ENCODE measurements at places on chromosomes 11 and 22. TPM values are rescaled to one million over a fixed set of nuclear protein-coding genes. Genes with fewer than 3 reads are reported as not detected.

Gene CCDC73
- 0.23 TPM for total RNA-seq

- no peaks in the 10 kb centered on the region for H3K36me3 ChIP-seq
- DNase-seq = no peak
- no peak overlapping the region for H3K4me3 ChIP-seq
Observed at GRCh38 chr22:36430863-36431262, 43.1 kb upstream of the MYH9 start.

Gene PATE2
- not detected for total RNA-seq

- no peak for DNase-seq
- H3K36me3 ChIP-seq = no peaks in the 10 kb centered on the region
- peaks cover 3% of the 10 kb centered on the region for H3K4me1 ChIP-seq
- peak overlapping the region; percentile 50 for H3K27ac ChIP-seq
Observed at GRCh38 chr11:59614277-59615119, 1.1 kb downstream of the OSBP start.

DNA sequence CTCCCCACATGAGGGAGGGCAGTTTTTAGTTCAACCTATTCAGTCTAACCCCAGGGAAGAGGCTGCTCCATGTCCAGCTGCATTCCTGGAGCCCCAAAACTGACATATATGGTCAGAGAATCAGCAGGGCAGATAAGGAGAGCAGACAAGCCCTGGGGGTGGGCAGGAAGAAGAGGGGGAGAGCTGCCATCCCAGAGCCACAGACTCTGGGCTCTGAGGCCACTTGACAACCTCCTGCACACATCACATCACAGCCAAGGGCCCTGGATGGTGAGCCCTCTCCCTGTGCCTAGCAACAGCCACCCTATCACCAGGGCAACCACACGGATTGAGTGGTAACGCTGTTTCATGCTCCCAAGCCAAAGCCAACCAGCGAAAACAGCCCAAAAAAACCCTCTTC, 3.1 kb downstream of the ARHGAP1 start:
- H3K36me3 ChIP-seq = no peaks in the 10 kb centered on the region
- no peaks in the 10 kb centered on the region for H3K27me3 ChIP-seq
- DNase-seq = no peak
- no peak overlapping the region for H3K4me3 ChIP-seq
- no peak overlapping the region for H3K27ac ChIP-seq

DNA sequence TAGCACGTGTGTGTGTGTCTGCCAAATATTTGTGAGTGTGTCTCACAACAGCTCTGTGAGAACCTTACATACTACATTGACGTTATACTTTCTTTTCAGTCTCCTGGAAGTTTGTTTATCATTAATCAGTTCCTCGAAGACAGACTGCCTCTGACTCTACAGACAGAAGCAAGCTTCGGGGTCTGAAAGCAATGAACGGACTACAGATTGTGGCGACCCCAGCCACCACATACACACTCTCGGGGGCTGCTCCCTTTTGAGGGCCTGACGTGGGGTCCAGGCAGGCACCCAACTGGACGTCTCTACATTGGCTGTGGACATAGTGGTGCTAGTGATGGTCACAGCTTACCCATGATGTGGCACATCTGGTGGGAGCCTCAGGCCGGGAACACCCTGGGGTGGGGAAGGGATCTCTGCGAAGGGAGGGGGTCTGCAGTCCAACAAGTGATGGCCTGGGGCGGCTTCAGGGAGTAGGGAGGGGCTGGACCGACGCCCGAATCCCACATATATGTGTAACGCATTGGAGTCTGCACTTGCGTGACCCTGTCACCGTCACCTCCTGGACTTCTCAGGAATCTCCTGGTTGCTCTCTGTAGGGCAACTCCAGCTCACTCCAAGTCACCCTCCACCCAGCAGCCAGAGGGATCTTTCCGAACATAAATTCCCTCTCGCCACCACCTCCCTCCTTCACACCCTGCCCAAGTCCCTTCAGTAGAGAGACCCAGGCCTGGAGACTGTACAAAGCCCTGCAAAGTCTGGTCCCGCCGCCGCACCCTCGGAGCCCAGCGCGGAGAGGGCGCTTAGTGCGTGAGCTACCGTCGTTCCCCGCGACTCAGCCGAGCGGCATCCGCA, 30.4 kb upstream of the TRIM29 start:
- H3K4me3 ChIP-seq = peak overlapping the region; percentile 45
- H3K27me3 ChIP-seq = no peaks in the 10 kb centered on the region
- no peak for DNase-seq

DNA sequence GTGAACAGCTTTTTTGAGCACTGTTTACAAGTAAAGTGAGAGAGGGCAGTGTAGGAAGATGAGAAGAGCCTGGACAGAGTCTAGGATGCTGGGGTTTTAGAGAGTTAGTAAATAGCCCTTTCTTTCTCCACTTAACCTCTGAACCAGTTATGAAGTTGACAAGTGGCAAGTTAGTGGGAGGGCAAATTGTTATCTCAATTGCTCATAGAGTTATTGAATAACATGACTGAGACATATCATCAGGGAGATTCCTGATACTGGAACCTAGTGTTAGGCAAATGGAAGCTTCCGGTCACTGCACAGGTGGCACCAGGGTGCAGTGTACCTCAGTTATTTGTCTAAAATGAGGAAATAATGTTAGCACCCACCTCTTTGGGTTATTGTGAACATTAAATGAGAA, 57.8 kb upstream of the PTPN5 start:
- no peak for DNase-seq
- no peak overlapping the region for H3K4me3 ChIP-seq
- no peaks in the 10 kb centered on the region for H3K36me3 ChIP-seq
- H3K27me3 ChIP-seq = no peaks in the 10 kb centered on the region
- H3K27ac ChIP-seq = no peak overlapping the region
- no peaks in the 10 kb centered on the region for H3K4me1 ChIP-seq

DNA sequence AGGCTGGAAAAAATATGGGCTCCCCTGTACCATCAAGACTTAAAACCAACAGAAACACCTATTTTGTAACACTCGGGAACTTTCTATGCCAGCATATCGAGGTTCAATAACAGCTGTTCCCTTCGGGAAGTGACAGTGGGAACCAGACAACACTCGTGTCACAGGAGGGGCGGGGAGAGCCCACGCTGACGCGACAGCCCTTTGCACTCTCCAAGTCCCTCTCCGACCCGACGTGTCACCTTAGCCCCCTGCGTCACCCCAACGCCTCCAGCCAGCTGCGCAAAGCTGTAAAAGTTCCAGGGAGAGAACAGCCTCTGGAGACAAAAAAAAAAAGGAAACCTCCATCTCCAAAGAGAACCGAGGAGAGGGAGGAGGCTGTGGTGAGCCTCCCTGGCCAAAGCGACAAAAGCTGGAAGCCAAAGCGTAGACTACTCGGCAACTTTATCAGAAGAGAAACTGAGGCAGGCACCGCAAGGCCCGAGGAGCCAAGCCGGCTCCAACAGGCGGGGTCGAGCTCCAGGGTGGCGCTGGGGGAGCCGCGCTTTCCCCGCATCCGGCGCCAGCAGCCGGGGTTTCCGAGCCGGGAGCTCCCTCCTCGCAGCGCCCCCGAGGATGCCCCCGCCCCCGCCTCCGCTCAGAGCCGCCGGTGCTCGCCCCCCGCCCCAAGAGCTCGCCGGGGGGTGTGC, 751 bp downstream of the ARFGAP3 start:
- no peaks in the 10 kb centered on the region for H3K36me3 ChIP-seq
- DNase-seq = peak; percentile 61
- H3K27me3 ChIP-seq = no peaks in the 10 kb centered on the region
- H3K4me3 ChIP-seq = peak overlapping the region; percentile 58
- H3K27ac ChIP-seq = peak overlapping the region; percentile 85
- H3K4me1 ChIP-seq = peaks cover 13% of the 10 kb centered on the region

Gene SLC22A6
- total RNA-seq = not detected

Gene CREB3L1
- total RNA-seq = 1.7 TPM

DNA sequence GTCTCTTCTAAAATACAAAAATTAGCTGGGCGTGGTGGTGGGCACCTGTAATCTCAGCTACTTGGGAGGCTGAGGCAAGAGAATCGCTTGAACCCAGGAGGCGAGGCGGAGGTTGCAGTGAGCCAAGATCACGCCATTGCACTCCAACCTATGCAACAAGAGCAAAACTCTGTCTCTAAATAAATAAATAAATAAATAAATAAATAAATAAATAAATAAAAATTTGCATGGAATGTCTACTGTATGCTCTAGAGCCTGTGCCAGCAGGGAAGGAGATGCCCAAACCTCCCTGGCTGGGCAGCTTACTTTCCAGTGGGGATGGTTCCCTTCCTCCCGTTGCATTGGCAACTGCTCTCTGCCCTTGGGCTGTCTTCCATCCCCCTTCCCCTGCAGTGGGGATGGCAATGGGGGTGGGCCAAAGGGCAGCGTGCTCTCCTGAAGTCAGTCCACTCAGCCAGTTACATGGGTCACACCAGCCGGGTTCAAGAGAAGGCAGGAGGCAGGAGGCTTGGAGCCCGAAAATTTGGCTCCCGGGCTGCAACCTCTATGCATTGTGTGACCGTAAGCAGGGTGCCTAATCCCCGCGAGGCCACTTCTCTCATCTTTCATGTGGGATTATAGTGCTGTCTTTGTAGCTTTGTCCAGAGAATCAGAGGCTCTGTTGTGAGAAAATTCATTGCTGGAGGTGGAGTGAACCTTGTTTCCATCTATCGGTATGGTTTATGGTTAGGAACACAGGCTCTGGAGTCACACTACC, 1.4 kb upstream of the LRRC10B start:
- H3K27ac ChIP-seq = no peak overlapping the region
- H3K27me3 ChIP-seq = peaks cover 3% of the 10 kb centered on the region
- no peak overlapping the region for H3K4me3 ChIP-seq
- H3K4me1 ChIP-seq = peaks cover 2% of the 10 kb centered on the region
- no peak for DNase-seq
- no peaks in the 10 kb centered on the region for H3K36me3 ChIP-seq

GRCh38 chr11:83363312-83363711, 77.1 kb upstream of the CCDC90B start:
- H3K4me3 ChIP-seq = no peak overlapping the region
- no peak overlapping the region for H3K27ac ChIP-seq
- H3K27me3 ChIP-seq = no peaks in the 10 kb centered on the region
- no peak for DNase-seq

GRCh38 chr22:37337204-37337943, 55.1 kb downstream of the CYTH4 start:
- no peak for DNase-seq
- H3K27me3 ChIP-seq = no peaks in the 10 kb centered on the region
- H3K4me1 ChIP-seq = no peaks in the 10 kb centered on the region
- no peak overlapping the region for H3K27ac ChIP-seq
- H3K4me3 ChIP-seq = no peak overlapping the region

Gene ME3
- total RNA-seq = 39.1 TPM

DNA sequence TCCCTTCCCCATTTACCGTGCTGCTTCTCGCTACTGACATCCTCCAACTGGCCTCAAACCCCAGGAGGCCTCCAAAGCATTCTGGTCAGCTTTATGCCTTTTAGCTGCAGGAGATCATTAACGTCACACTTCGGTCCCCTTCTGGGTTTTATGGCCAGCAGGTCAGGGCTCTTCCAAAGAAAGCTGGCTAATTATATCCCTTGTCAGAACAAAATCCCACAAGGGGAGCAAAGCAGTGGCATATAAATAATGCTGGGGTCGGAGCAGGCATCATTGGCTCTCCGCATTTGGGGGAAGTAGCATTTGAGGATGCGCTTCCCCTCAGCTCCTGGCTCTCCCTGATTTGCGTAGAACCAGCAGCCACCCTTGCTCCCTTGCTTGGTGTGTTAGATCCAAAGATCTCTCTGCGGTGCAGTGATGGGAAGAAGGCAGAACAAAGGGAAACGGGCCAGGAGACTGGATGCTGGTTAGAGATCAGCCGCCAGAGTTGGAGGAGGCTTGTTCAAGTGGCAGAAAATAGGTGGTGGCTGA, 117.4 kb downstream of the DBX1 start:
- H3K4me3 ChIP-seq = no peak overlapping the region
- H3K36me3 ChIP-seq = no peaks in the 10 kb centered on the region
- DNase-seq = no peak
- H3K4me1 ChIP-seq = no peaks in the 10 kb centered on the region
- no peak overlapping the region for H3K27ac ChIP-seq

GRCh38 chr11:93662175-93662570, 691 bp downstream of the CEP295 start:
- H3K4me3 ChIP-seq = peak overlapping the region; percentile 52
- no peaks in the 10 kb centered on the region for H3K36me3 ChIP-seq
- H3K27ac ChIP-seq = peak overlapping the region; percentile 82
- H3K4me1 ChIP-seq = no peaks in the 10 kb centered on the region
- DNase-seq = no peak

Gene GNG3
- total RNA-seq = 0.37 TPM

- H3K27me3 ChIP-seq = no peaks in the 10 kb centered on the region
- H3K36me3 ChIP-seq = no peaks in the 10 kb centered on the region
- no peaks in the 10 kb centered on the region for H3K4me1 ChIP-seq
Observed at GRCh38 chr11:115766561-115766960, 262.3 kb upstream of the CADM1 start.

Gene MS4A14
- 0.88 TPM for total RNA-seq

DNA sequence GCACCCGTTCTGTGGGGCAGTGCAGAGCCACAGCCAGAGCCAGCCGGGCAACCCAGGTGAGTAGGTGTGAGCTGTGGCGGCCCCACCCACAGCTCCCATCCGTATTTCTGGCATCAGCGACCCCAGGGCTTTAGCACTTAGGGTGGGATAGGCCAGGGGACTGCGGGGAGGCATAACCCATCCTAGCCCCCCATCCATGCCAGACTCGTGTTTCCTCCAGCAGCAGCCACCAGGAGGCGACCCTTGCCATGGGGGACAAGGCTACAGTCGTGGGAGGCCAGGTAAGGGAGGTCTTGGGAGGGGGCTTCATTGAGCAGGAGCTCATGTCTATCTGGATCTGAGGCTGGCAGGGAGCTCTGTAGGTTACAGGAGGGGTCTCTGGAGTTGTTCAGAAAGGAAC, 873 bp downstream of the OTOG start:
- H3K36me3 ChIP-seq = no peaks in the 10 kb centered on the region

Gene BDNF
- total RNA-seq = 0.48 TPM

DNA sequence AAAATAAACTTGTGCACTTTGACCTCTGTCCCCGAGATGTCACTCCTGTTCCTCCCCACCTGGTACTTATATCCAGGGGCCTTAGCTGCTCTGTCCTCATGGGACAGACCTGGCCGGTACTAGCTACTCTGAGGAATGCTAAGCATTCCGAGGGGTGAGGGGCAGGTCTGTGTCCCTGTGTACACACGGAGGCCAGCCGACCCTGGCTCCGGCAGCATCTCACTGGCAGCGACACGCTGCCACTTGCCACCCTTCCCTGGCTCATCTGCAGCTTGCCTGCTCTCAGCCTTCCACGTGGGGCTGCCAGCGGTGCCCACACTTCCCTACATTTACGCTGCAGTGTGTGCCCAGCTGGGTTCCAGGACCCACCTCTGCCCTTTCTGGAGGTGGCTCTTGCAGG, 21.6 kb upstream of the TEF start:
- H3K27me3 ChIP-seq = no peaks in the 10 kb centered on the region
- DNase-seq = no peak
- H3K4me1 ChIP-seq = no peaks in the 10 kb centered on the region
- H3K27ac ChIP-seq = no peak overlapping the region
- H3K4me3 ChIP-seq = no peak overlapping the region
- H3K36me3 ChIP-seq = no peaks in the 10 kb centered on the region
